ENCODE measurements at places on chromosomes 5 and 9. TPM values are rescaled to one million over a fixed set of nuclear protein-coding genes. Genes with fewer than 3 reads are reported as not detected.

GRCh38 chr5:160044967-160045366 is 36.0 kb downstream of the TTC1 start:
- no peak for DNase-seq

GRCh38 chr5:56148453-56148971 is 84.6 kb downstream of the ANKRD55 start:
- DNase-seq, result no peak

DNA sequence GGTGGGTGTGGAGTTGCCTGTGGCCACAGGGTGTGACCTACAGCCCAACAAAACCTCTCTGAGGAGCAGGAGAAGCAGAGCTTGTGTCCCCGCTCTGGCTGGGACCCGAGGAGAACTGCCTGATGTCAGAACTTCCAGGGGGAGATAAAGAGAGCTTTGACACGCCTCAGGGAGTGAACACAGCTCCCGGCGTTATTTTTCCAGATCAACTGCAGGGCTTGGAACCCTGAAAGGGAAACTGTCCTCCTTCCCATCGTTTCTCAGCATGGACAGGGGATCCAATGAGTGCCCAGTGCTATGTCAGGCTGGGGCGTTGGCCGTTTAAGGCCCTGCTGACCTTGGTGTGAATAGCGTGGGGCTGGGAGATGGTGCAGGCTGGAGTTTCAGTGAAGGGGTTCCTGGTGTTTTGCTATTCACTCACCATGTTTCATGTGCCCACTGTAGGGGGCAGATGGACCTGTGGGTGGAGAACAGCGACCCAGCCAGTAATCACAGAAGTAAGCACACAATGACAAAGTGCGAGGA is 22.0 kb downstream of the GADD45G start:
- no peak for DNase-seq

- no peak for DNase-seq
These were observed 9.0 kb downstream of the OLFM1 start for GRCh38 chr9:135096408-135096895.

The EQTN gene
- polyA plus RNA-seq, result not detected

DNA sequence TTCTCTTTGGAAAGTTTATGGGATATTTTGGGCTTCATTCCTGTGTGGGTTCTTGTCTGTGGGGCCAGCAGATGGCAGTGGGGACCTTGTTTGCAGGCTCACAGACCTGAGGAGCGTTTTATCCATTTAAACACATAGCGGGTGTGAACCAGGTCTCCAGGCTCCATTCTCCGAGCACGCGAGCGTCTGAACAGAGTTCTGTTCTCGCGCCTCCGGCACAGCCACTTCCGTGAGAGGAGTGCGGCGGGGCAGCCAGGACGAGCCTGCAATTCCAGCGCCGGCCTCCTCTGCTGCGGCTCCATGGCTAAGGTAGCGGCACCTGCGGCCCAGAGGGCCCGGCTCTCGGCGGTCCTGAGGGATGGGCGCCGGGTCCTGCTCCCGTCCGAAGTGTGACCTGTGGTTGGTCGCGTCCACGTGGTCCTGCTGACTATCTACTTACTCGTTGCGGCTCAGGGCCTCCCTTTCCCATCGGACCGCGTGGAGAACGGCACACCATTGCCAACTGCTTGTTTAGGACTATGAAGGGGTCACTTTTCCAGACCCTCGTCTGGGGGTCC is 7.3 kb downstream of the NRARP start:
- no peak for DNase-seq

- DNase-seq, result no peak
These were observed 468.1 kb upstream of the ACTBL2 start for GRCh38 chr5:57950616-57951228.

DNA sequence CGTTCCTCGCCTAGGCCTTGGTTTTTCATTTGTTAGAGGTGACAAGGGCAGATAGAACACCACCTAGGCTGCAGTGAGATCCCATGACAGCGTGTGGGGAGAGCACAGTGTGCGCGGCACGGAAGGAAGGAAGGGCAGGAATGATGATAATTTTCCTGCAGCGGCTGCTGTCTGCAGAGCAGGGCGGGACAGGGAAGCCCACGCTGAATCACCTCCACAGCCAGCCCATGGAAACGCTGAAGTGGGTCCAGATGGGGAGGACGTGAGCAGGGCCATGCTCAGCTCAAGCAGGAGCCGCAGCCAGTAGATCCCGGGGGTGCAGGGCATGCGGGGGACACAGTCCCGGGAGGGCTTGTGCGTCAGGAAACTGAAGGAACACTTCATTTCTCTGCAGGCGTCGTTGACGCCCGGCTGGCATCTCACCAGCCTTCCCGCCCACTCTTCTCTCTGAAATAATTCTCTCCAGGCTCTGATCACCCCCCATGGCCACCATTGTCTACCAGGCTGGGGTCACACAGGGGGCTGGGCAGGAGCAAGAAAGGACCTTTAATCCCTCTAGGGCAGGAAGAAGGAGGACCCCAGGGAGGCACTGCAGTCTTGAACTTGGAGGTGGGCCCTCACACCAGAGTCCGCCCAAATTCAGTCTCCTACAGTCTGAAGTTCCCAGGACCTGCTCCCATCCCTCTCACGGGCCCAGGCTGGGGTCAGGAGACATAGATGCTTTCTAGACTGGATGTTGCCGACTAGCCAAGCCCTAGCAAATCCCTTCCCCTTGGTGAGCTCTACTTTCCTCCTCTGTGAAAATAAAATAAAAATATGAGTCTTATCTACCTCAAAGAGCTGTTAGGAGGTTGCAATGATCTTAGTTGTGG is 20.9 kb upstream of the SYNPO start:
- DNase-seq, result no peak
